Articular chondrocyte of knee joint (primary cell): ENCODE measurements at places on chromosomes 1 and 21. TPM values are rescaled to one million over a fixed set of nuclear protein-coding genes. Genes with fewer than 3 reads are reported as not detected.

The NHLH1 gene
- total RNA-seq = under 0.01 TPM in 2 replicates

The VHLL gene
- 0.22 TPM in 1 of 2 replicates, not detected in the other for total RNA-seq

The HSPB7 gene
- 13.2 and 19.6 TPM in 2 replicates for total RNA-seq

The TMEM61 gene
- 0.11 TPM in 1 of 2 replicates, not detected in the other for total RNA-seq

The ADAMTSL4 gene
- 7.0 and 8.5 TPM in 2 replicates for total RNA-seq

The NR1I3 gene
- total RNA-seq = not detected in 2 replicates

The RCSD1 gene
- 0.11 and 0.26 TPM in 2 replicates for total RNA-seq

The MAP3K7CL gene
- total RNA-seq = 3.6 and 3.7 TPM in 2 replicates

The CFAP107 gene
- not detected in 2 replicates for total RNA-seq

The TMEM52 gene
- 0.39 TPM in 1 of 2 replicates, not detected in the other for total RNA-seq

The GBP2 gene
- 52.9 and 60.1 TPM in 2 replicates for total RNA-seq

The NEGR1 gene
- total RNA-seq = 83.2 and 84.0 TPM in 2 replicates

The LCK gene
- total RNA-seq = not detected in 2 replicates

The F13B gene
- not detected in 2 replicates for total RNA-seq

The FCRL4 gene
- not detected in 2 replicates for total RNA-seq

The NUP210L gene
- 0.52 and 0.86 TPM in 2 replicates for total RNA-seq

The UBL4B gene
- total RNA-seq = 0.13 and 0.32 TPM in 2 replicates

The SLC35F3 gene
- total RNA-seq = not detected in 2 replicates

The TAL1 gene
- 0.22 TPM in 1 of 2 replicates, not detected in the other for total RNA-seq

The TOMM20 gene
- 115 and 124 TPM in 2 replicates for total RNA-seq

The BTBD8 gene
- total RNA-seq = 6.3 and 8.8 TPM in 2 replicates

The LCE3D gene
- not detected in 2 replicates for total RNA-seq

The CEPT1 gene
- total RNA-seq = 59.6 and 79.4 TPM in 2 replicates

The GPR25 gene
- total RNA-seq = not detected in 2 replicates

The PRKCZ gene
- total RNA-seq = 5.8 and 6.1 TPM in 2 replicates
